ENCODE measurements at places on chromosomes 4 and X.

GRCh38 chrX:55026143-55026542 lies 4.6 kb downstream of the ALAS2 start:
- DNase-seq: no peak

- DNase-seq: no peak
Measured at GRCh38 chr4:118743867-118744266, 58.7 kb downstream of the METTL14 start.

DNA sequence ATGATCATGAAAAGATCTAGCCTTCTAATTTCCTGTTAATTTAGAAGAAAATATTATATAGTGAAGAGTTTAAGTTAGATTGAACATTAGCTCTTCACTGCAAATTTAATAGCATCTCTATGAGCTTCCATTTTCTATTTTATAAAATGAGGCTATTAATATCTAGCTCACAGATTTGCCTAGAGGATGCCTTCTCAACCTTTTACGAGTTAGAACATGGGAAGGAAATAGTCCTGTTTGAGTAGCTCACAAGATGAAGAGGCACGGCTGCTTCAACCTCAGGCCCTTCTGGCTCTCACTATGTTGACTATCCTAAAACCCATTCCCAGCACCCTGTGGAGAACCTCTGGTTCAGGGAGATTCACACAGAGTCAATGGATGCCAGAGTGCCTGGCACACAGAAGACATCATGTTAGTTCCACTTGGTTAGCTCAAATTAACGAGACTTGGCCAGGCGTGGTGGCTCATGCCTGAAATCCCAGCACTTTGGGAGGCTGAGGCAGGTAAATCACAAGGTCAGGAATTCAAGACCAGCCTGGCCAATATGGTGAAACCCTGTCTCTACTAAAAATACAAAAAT lies 97.9 kb upstream of the GUCY1A1 start:
- DNase-seq: no peak

DNA sequence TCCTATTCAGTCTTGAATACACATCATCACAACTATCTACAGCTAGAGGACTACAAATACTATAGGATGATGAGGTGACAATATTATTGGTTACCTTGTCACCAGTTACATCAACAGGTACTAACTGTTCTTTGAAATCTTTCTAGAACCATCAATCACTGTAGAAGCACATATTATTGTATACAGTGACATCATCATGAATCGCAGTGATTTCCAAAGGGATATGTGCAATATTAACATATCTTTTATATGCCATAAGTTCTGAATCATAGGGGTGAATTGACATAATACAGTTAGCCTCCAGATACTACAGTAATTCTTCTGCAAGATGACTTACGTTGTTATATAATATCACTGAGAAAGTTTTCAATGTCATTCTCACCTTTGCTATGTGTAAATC lies 105.2 kb upstream of the HPGD start:
- no peak for DNase-seq

DNA sequence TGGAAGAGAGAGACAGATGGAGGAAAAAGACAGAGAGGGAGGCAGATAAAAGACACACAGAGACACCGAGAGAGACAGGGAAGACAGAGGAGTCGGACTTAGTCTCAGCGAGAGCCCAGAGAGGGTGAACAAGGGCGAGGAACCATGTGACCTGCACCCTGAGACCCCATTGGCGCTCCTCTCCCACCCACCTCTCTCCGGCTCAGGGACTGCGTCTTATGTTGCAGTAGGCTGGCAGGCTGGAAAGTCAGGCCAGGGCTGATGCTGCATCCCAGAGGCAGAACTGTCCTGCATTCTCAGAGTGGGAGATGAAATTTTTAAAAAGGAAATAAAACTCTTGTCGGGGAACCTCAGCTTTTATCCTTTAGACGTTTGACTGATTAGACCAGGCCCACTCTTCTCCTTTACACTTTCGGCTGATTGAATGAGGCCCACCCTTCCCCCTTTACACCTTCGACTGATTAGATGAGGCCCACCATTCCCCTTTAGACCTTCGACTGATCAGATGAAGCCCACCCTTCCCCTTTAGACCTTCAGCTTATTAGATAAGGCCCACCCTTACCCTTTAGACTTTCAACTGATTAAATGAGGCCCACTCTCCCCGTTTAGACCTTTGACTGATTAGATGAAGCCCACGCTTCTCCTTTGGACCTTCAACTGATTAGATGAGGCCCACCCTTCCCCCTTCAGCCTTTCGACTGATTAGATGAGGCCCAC lies 29.5 kb upstream of the IL3RA start:
- DNase-seq: no peak

- DNase-seq: no peak
Measured at GRCh38 chr4:7904952-7905915, 34.4 kb downstream of the AFAP1 start.

DNA sequence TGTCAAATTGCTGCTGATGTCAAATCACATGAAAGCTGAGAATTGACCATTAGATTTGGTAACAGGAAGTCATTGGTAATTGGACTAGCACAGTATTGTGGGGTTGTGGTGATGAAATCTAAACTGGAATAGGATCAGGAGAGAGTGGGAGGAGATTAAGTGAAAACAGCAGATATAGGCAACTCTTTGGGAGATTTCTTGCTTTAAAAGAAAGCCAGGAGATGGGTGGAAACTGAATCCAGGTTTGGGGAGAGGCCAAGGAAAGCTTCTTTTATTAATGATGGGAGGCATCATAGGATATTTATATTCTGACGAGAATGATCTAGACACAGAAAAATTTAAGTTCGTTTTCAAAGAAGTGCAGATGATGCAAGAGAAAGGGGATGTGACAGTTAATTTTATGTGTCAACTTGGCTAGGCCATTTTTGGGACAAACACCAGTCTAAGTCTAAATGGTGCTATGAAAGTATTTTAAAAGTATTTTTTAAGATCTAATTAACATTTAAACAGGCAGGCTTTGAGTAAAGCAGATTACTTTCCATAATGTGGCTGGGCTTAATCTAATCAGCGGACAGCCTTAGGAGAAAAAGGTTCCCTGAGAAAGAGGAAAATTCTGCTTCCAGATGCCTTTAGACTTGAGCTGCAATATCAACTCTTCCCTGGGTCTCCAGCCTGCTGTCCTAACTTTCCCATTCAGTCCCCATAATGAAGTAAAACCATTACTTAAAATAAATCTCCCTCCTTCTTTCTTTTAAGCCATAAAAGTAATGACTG lies 24.7 kb downstream of the SEC24D start:
- no peak for DNase-seq

- no peak for DNase-seq
Measured at GRCh38 chr4:105587841-105588240, 35.4 kb downstream of the ARHGEF38 start.

GRCh38 chrX:97842468-97843199 lies 958.9 kb downstream of the RPA4 start:
- no peak for DNase-seq

DNA sequence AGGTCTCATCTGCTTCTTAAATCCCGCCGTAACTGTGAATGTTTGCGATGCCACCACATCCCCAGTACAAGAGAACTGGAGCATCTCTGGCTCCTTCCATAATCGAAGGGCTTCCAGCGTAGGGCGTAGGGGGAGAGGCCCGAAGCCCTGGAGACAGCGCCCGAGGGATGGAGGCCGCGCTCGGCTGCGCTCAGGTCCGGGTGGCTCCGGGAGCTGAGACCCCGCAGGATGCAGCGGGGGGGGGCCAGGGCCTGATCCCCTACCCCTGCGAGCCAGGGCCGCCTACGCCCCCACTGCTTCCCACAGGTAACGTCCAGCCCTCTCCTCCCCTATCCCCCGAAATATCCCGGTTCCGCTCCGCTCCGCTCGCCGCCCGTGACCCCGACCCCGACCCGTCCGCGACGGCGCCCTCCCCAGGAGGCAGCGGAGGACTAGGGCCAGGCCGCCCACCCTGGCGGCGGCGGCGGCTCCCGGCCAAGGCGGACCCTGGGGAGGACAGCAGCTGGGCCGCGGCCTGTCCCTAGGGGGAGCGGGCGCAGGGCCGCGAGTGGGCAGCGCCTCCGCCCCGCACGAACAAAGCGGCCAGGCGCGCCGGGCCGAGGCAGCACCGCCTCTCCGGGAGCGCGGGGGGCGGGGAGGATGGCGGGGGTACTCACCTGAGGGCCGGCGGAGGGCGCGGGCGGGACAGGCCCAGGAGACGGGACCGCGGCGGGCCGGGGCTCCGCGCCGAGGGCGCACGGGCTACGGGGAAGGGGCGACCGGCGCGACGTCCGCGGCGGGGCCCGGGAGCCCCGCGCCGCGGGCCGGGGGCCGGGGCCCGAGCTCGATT lies 723 bp downstream of the WDFY3 start:
- no peak for DNase-seq

GRCh38 chrX:40471965-40472648 lies 108.7 kb upstream of the ATP6AP2 start:
- DNase-seq: no peak

GRCh38 chr4:106582103-106582502 lies 213.5 kb upstream of the GIMD1 start:
- DNase-seq: no peak

DNA sequence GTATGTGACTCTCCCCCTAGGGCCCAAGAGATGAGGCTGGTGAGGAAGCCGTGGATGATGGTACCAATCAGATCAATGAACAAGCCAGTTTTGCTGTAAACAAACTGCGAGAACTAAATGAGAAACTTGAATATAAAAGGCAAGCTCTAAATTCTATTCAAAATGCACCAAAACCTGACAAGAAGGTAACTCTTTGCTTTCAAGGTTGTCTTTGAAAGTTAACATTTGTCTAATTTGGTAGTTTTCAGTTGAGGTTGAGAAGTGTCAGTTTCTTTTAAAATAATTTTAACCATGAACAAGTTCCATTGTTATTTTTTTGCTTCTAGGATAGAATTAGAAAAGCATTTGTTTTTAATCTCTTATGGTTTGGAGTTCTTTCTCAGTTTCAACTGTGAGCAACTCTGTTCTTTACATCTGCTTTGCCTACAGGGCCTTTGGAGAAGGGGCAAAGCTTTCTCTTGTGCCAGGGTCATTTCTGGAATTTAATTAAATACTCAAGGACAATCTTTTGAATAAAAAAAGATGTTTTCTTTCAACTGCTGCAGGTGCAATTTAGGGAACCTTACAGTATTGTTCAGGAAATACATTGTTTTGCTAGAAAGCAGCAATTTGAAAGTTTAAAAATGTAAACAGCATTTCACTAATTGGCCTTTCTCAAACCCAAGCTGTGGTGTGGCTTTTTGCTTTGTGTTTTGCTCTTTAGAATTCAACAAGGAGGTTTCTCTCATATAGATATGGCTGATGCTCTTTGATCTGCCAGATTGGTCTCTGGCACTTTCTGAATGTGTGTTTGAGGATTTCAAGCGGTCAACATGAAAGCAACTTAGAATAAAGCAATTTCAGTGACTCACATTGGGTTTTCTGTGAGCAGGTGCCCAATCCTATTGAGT lies 62.9 kb downstream of the LRP2BP start:
- DNase-seq: no peak

DNA sequence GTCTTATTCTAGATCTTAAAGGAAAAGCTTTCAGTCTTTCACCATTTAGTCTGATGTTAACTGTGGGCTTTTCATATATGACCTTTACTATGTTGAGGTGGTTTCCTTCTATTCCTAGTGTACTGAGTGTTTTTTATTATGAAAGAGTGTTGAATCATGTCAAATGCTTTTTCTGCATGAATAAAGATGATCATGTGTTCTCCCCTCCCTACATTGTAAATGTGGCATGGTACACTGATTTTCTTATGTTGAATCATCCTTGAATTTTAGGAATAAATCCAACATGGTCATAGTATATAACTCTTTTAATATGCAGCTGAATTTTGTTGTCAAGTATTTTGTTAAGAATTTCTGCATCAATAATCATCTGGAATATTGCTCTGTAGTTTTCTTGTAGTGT lies 4.3 kb downstream of the CLGN start:
- no peak for DNase-seq

DNA sequence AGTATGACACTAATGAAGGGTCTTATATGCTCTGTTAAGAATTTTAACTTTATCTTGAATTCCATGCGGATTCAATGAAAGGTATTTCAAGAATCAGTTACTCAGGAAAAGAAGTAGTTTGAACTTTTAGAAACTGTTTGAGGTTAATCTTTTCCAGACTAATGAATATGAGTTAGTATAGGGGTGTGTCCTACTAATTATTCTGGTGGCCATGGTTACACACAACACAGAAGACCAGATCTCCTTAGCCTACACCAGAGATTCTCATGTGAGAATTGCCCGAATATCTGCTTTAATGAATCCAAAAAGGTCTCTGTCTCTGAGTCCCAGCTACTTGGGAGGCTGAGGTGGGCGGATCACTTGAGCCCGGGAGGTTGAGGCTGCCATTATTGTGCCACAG lies 100.4 kb downstream of the MMRN1 start:
- DNase-seq: no peak

- DNase-seq: no peak
Measured at GRCh38 chrX:70025464-70025863, 24.3 kb downstream of the AWAT2 start.

DNA sequence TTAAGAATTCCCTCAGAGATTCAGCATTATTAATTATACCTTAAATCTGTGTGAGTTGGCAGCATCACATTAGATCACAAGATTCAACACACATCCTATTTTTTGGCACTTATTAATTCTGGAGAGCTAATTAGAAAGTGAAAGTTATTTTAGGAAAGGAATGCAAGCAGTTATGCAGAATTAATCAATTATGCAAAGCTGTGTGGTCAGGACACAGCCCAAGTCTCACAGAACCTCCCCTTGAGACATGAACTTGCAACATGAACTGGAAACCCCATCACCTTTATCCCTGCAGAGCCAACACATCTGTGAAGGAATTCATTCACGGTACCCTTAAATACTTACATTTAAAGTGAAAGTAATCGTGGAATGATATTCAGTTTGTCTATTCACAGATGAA lies 80.5 kb downstream of the TSPAN5 start:
- no peak for DNase-seq

- no peak for DNase-seq
Measured at GRCh38 chrX:106363214-106363613, 195.1 kb downstream of the PWWP3B start.

DNA sequence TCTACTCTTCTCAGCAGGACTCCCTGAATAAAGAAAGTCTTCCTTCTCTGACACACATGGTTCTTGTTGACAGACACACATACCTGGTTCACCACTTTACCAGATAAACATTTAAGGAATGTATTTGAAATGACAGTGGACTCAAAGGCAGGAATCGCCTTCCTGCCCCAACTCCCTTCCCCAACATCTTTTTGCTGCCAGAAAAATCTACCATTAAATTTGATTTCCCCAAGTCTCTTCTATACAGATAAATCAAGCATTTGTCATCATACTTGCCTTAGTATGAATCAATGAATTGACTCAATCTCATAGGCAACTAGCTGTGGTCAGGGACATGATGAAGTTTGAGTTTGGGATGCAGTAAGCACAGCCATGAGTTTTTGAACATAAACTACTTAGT lies 23.3 kb upstream of the ANXA5 start:
- no peak for DNase-seq
